Activated CD4-positive, alpha-beta memory T cell treated with anti-CD3 and anti-CD28 coated beads for 36 hours (primary cell): ENCODE measurements at places on chromosomes 2 and 18. TPM values are rescaled to one million over a fixed set of nuclear protein-coding genes. Genes with fewer than 3 reads are reported as not detected.

DNA sequence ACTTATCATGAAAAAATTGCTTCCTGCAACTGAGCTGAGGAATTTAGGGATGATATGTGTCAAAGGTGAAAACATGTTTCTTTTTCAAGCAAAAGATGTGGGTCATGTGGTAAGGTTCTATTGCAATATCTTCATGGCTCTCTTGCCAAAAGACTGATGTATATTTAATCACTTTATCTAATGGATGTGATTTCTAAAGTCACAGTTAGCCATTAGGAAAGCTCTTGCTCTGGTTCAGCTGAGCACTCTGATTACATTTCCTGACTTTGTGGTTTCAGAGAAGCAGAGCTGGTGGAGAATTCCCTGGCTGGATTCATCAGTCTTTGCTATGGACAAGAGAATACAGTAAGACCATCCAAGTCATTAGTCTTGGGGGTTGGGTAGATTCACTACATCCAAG is 24.4 kb downstream of the SCN9A start:
- no peaks in the 10 kb centered on the region for H3K27me3 ChIP-seq
- H3K4me3 ChIP-seq = no peak overlapping the region
- no peaks in the 10 kb centered on the region for H3K36me3 ChIP-seq
- H3K27ac ChIP-seq = no peak overlapping the region
- no peak for DNase-seq
- H3K4me1 ChIP-seq = no peaks in the 10 kb centered on the region

DNA sequence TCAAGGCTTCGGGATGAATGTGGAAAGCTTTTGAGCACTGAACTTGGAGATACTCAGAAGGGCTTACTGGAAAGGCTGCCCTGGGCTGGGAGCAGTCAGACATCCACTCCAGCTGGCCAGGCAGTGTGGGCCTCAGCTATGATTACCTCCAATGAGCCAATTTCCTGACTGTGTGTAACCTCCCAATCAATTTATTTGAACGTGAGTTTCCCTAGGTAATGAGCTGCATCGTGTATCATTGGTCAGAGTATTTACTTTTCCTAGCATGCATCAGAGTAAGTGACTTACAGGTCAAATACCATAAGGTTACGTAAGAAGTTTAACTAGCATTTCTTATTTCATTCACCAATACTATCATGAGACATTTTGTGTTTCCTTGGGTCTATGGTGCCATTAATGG is 11.0 kb upstream of the CTAGE1 start:
- no peak for DNase-seq
- H3K4me1 ChIP-seq = no peaks in the 10 kb centered on the region
- H3K27ac ChIP-seq = no peak overlapping the region
- H3K4me3 ChIP-seq = no peak overlapping the region
- H3K27me3 ChIP-seq = no peaks in the 10 kb centered on the region

- no peaks in the 10 kb centered on the region for H3K36me3 ChIP-seq
- no peaks in the 10 kb centered on the region for H3K4me1 ChIP-seq
- DNase-seq = no peak
- H3K27me3 ChIP-seq = peaks cover 1% of the 10 kb centered on the region
- H3K4me3 ChIP-seq = no peak overlapping the region
These were observed 137.3 kb downstream of the ZNF516 start for GRCh38 chr18:76357585-76358260.

Gene ALLC
- not detected for total RNA-seq

Gene CDH20
- total RNA-seq = not detected

- H3K36me3 ChIP-seq = peaks cover 17% of the 10 kb centered on the region
- no peak for DNase-seq
- H3K27me3 ChIP-seq = no peaks in the 10 kb centered on the region
- peak overlapping the region; percentile 89 for H3K4me3 ChIP-seq
- peak overlapping the region; percentile 91 for H3K27ac ChIP-seq
These were observed 1.0 kb upstream of the CUL3 start for GRCh38 chr2:224586127-224586695.

Gene IL1A
- total RNA-seq = 16.4 TPM

Gene RAB27B
- 0.22 TPM for total RNA-seq

- no peak overlapping the region for H3K27ac ChIP-seq
- no peak for DNase-seq
- H3K4me3 ChIP-seq = no peak overlapping the region
- H3K36me3 ChIP-seq = no peaks in the 10 kb centered on the region
These were observed 5.7 kb upstream of the RTKN start for GRCh38 chr2:74447230-74447999.

DNA sequence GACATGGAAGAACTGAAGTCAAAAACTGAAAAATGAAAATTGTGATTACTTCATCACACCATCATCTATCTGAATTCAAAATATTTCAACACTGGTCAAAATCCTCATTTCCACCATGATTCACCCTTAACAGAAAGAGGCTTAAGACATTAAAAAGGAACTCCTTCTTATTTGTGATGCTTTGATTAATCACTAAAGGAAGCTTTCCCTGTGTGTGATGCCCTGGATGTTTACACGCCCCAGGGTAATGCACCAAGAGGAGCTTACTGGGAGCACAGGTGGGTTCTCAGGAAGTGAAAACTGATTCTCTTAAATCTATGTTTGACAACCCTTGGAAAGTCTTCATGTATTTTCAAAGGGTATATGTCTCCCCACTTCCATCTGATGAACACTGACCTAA is 11.5 kb downstream of the GRB14 start:
- no peaks in the 10 kb centered on the region for H3K4me1 ChIP-seq
- H3K27ac ChIP-seq = no peak overlapping the region
- H3K36me3 ChIP-seq = no peaks in the 10 kb centered on the region

GRCh38 chr2:53854678-53855077 is 5.1 kb downstream of the GPR75 start:
- H3K27me3 ChIP-seq = no peaks in the 10 kb centered on the region
- no peak for DNase-seq
- H3K36me3 ChIP-seq = peaks cover 18% of the 10 kb centered on the region
- no peak overlapping the region for H3K4me3 ChIP-seq
- no peak overlapping the region for H3K27ac ChIP-seq
- peaks cover 2% of the 10 kb centered on the region for H3K4me1 ChIP-seq

Gene IL1F10
- not detected for total RNA-seq

- no peaks in the 10 kb centered on the region for H3K27me3 ChIP-seq
- H3K4me1 ChIP-seq = no peaks in the 10 kb centered on the region
- no peak overlapping the region for H3K27ac ChIP-seq
- DNase-seq = no peak
These were observed 161.3 kb upstream of the REG3G start for GRCh38 chr2:78864205-78864604.

- H3K4me1 ChIP-seq = no peaks in the 10 kb centered on the region
- no peaks in the 10 kb centered on the region for H3K36me3 ChIP-seq
- no peak overlapping the region for H3K27ac ChIP-seq
- H3K27me3 ChIP-seq = peaks cover 4% of the 10 kb centered on the region
These were observed 20.8 kb upstream of the OTOS start for GRCh38 chr2:240161087-240161750.
